ENCODE measurements at places on chromosomes 4 and X.

- no peak for DNase-seq
Observed at GRCh38 chr4:46648088-46648744, 258.3 kb upstream of the GABRA2 start.

GRCh38 chr4:164304861-164305260, 449.1 kb upstream of the SMIM31 start:
- DNase-seq, result no peak

- DNase-seq, result no peak
Observed at GRCh38 chrX:30373479-30373878, 64.3 kb upstream of the NR0B1 start.

GRCh38 chr4:24370421-24370820, 213.9 kb downstream of the DHX15 start:
- DNase-seq, result no peak

GRCh38 chr4:81221303-81222081, 6.5 kb upstream of the PRKG2 start:
- no peak for DNase-seq

Data from stimulated activated CD4-positive, alpha-beta T cell treated with anti-CD3 and anti-CD28 coated beads, Interleukin-12 subunit alpha, Interleukin-12 subunit beta, amount 100 ng/mL, for 48 hours (primary cell).